Thoracic aorta (tissue), 2 donors: ENCODE measurements at places on chromosomes 13 and 19. TPM values are rescaled to one million over a fixed set of nuclear protein-coding genes. Genes with fewer than 3 reads are reported as not detected.

- no peaks in the 10 kb centered on the region for H3K36me3 ChIP-seq
- no peaks in the 10 kb centered on the region for H3K27me3 ChIP-seq
- H3K4me3 ChIP-seq, result no peak overlapping the region
- no peak overlapping the region for H3K27ac ChIP-seq
- no peaks in the 10 kb centered on the region for H3K4me1 ChIP-seq
Observed at GRCh38 chr13:31731921-31732320, 7.4 kb upstream of the RXFP2 start.

- no peaks in the 10 kb centered on the region for H3K36me3 ChIP-seq
- no peak overlapping the region for H3K27ac ChIP-seq
- no peaks in the 10 kb centered on the region for H3K4me1 ChIP-seq
- no peak for DNase-seq
- H3K27me3 ChIP-seq, result no peaks in the 10 kb centered on the region
- H3K4me3 ChIP-seq, result no peak overlapping the region
Observed at GRCh38 chr13:84279166-84279565, 396.9 kb upstream of the SLITRK1 start.

Gene C19orf67
- total RNA-seq, result not detected

DNA sequence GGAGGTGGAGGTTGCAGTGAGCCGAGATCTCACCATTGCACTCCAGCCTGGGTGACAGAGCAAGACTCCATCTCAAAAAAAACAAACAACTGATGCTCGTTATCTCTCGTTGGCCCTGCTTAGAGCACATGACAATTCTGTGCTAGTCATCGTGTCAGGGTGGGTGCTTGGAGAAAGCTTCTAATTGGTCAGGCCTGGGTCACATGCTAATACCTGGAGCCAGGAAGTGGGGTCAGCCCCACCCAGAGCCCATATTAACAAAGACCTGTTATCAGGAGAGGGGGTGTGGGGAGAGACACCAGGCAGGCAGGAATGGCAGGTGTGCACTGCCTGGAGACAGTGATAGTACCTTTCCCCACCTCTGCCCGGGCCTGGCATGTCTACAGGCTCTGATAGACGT, 84.9 kb downstream of the DPF1 start:
- H3K36me3 ChIP-seq, result peaks cover 4% of the 10 kb centered on the region
- no peak overlapping the region for H3K4me3 ChIP-seq
- no peak overlapping the region for H3K27ac ChIP-seq
